Activated CD8-positive, alpha-beta memory T cell treated with anti-CD3 and anti-CD28 coated beads for 36 hours (primary cell): ENCODE measurements at places on chromosomes 3 and 15. TPM values are rescaled to one million over a fixed set of nuclear protein-coding genes. Genes with fewer than 3 reads are reported as not detected.

The TOPAZ1 gene
- total RNA-seq: not detected

The PSMD6 gene
- total RNA-seq: 129 TPM

The NPAP1 gene
- total RNA-seq: not detected

The ACP3 gene
- not detected for total RNA-seq

The DRD3 gene
- not detected for total RNA-seq

The IL17RE gene
- total RNA-seq: 1.3 TPM

The MAP1A gene
- total RNA-seq: 0.76 TPM

The DUT gene
- 473 TPM for total RNA-seq

The SH2D7 gene
- not detected for total RNA-seq

The NRG4 gene
- total RNA-seq: not detected

The TRNT1 gene
- 56.5 TPM for total RNA-seq

The CPNE9 gene
- total RNA-seq: 0.10 TPM

The GCSAM gene
- 3.0 TPM for total RNA-seq

The ROPN1 gene
- not detected for total RNA-seq

The LTF gene
- not detected for total RNA-seq

The ITPR1 gene
- total RNA-seq: 83.2 TPM

The LRRN1 gene
- total RNA-seq: 0.67 TPM

The KLHL6 gene
- 32.9 TPM for total RNA-seq

The HHLA2 gene
- 1.4 TPM for total RNA-seq

The FGD5 gene
- total RNA-seq: not detected

The TRIM42 gene
- total RNA-seq: not detected
